ENCODE measurements at places on chromosomes 1 and 21.

GRCh38 chr1:212685429-212685828, 14.2 kb downstream of the BATF3 start:
- no peak for DNase-seq

- DNase-seq = no peak
These were observed 3.3 kb downstream of the USP24 start for GRCh38 chr1:55211863-55212262.

GRCh38 chr1:6097117-6097595, 51.5 kb downstream of the KCNAB2 start:
- DNase-seq = no peak

DNA sequence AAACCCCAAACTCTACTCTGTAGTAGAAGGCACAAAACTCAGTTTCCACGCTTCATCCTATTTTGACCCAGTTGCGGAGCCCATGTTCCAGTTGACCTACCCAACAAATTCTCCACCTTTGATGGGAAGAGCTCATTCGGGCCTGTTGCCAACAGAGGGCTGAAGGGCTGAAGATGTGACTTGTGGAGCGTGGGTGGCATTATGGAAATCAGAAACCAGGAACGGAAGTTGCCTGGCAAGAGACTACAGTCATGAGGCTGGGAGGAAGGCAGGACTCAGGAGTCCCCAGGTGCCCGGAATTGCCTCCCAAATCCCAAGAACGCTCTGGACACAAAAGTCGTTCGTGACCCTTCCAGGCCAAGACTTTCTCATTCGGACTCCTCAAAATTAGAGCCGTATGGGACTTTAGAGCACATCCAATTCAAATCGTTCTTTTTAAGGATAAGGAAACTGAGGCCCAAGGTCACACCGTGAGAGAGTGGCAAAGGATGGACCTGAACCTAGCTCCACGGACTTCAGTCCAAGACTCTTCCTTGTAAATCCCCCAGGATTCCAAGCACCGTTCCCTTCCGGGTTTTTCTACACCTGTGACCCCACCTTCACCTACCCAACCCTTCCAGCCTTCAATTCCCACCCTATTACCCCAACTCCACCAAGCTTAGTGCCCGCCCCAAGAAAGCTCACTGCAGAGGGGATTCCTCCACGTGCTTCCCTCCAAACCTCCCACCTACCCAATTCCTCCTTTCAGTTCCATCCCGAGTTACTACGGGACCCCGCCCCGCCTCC, 739 bp downstream of the SMG5 start:
- no peak for DNase-seq

GRCh38 chr1:2585318-2586092, 1.1 kb upstream of the PRXL2B start:
- DNase-seq = peak; percentile 52

DNA sequence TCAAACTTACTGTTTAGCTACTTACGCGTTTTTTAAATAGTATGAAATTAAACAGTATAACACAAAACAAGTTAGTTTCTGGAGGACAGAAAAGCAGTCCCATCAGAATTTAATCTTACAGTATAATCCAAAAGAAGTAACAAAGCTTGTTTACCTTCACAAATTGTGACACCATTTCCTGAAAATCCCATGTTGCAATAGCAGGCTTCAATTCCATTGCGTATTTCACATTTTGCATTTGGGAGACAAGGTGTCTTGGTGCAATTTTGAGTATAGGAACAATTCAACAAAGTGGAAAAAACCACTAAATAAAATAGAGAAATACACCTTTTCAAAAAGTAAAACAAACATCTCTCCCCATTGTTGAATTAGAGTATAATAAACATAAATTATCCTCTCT, 1.6 kb downstream of the ADGRL4 start:
- DNase-seq = no peak

DNA sequence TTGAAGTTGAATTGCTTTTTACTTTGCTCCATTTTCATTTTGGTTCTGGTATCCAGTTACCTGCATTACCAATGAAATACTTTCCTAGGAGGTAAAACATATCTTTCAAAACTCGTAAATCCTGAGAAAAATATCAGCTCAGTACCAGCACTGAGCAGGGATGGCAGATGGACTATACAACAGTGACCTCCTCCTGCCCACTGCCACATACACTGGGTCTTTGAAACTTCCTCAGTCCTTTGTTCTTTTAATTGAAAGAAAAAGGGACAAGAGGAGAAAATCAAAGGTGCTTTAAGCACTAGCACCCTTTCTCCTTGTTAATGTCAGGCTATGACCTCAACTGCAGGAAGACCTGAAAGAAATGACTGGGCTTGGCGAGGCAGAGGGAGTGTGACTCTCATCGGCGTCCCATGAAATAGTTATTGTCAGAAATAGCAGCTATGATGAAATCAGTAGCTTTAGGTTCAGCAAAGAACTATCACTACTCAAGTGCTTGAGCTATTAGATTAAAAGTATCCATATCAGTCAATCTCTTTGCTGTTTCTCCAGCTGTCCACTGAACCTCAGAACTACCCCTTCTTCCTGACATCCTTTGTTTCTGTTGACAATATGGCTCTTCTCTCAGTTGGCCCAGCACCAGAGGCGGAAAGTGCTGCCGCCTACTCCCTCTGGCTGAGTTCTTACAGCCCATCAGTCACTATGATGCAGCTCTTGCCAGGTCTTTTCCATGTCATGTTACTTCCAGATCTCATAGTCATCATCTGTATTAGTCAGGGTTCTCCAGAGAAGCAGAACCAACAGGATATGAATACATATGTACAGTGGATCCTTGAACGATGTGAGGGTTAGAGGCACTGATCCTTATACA, 207.0 kb upstream of the MAP1LC3C start:
- no peak for DNase-seq

DNA sequence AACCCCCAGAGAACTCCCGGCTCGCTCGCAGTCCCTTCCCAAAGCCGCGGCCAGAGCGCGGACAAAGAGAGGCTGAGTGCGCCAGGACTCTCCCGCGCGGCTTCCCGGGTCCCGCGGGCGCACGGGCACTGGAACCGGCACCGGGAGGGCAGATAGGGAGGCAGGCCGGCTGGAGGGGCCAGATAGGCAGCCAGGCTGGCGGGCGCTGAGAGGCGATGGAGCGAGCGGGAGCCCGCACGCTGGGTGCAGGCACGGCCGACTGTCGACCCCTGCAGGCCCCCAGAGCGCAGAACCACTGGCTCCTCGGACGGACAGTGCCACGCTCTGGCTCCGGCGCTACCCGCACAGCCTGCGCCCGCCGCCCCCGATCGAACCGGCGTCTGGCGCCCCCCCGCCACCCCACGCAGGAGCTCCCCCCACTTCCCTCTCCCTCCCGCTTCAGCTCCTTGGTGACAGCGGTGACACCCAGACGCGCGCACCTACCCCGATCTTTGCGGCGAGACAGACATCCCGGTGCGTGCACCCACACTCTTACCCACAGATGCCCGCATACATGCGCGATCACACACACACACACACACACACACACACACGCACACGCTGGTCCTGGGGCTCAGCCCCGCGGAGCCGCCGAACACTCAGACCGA, 534 bp downstream of the SLC6A9 start:
- peak; percentile 21 for DNase-seq

DNA sequence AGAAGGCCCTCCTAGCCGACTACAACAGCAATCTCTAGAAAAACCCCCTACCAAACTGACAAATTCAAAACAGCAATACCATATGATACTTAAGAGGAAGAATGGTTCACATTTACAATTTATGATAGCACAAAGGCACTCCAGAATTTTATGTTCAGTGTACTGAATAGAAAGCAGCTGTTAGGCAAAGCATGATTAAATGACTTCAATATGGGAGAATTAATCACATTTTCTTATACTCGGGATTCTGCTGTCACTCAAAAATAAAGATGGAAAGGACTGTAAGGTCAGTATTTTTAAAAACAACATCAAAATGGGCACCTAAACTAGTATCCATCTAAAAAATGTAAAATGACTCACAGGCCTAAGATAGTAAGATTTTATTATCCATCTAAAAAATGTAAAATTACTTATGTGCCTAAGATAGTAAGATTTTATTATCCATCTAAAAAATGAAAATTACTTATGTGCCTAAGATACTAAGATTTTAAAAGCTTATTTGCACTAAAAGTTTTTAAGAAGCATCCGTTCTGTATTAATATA, 198.5 kb downstream of the SMYD3 start:
- DNase-seq = no peak

DNA sequence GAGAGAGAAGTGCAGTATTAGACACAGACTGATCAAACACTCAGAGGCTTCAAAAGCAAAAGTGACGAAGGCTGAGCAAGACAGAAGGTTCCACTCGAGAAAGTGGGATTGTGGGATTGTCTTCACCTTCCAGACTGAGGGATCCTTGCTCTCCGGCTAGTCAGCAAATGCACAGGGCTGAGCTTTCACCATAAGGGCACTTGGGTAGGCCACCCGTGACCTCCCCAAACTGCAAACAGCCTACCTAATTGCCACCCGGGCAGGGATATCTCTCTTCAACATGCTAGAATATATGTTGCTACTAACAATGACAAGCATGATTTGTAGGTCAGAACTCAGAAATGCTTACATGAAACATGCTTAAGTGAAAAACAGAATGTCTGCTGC, 35.3 kb upstream of the RIPK4 start:
- no peak for DNase-seq

DNA sequence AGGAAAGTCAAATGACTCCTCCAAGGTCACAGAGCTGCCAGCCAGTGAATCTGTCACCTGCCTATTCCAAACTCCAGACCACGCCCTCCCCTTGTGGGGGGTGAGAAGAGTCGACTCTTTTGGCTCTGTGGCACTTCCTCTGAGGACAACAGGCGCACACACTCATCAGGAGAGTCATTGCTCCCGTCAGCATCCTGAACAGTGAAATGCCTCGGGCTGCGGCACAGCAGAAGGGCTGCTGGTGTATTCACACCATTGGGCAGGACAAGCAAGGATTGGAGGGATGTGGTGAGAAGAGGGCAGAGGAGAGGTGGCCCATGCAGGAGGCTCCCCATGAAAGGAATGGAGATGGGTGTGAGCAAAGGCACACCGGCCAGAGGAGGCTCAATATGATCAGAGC, 239.0 kb downstream of the TOMM20 start:
- no peak for DNase-seq

DNA sequence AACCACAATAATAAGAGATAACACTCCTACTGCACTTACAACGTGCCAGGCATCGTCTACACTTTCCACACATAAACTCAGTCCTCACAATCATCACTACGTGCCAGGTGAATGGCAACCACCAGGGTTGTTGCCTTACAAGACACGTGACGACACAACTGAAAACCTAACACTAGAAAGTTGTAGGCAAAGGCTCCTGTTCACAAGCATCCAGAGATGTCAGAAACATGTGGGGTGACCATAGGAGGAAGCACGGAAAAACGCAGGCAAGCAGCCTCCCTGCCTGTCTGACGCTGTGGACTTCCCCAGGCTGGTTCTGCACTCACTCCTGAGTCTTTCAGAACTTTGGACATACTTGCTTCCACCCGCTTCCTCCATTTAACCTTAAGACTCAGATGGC, 7.0 kb downstream of the CAPZB start:
- no peak for DNase-seq

DNA sequence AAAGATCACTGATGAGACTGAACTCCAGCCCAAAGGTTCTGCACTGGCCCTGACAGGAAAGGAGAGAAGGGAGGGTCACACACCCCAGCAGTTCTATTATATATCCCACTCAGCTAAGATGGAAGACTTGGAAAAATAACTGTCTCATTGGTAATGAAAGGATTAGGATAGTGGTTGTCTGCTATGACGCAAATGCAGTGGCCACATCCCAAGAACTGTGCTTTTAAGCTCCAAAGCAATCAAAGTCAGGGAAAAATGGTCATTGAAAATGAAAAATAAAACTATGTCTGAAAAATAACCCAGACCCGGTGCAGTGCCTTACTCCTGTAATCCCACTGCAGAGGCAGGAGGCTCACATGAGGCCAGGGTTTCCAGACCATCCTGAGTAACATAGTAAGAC, 31.0 kb downstream of the PSMG1 start:
- DNase-seq = no peak

- no peak for DNase-seq
These were observed 725 bp downstream of the CR1L start for GRCh38 chr1:207645635-207646081.

- DNase-seq = no peak
These were observed 61.6 kb downstream of the OPTC start for GRCh38 chr1:203555511-203556046.

DNA sequence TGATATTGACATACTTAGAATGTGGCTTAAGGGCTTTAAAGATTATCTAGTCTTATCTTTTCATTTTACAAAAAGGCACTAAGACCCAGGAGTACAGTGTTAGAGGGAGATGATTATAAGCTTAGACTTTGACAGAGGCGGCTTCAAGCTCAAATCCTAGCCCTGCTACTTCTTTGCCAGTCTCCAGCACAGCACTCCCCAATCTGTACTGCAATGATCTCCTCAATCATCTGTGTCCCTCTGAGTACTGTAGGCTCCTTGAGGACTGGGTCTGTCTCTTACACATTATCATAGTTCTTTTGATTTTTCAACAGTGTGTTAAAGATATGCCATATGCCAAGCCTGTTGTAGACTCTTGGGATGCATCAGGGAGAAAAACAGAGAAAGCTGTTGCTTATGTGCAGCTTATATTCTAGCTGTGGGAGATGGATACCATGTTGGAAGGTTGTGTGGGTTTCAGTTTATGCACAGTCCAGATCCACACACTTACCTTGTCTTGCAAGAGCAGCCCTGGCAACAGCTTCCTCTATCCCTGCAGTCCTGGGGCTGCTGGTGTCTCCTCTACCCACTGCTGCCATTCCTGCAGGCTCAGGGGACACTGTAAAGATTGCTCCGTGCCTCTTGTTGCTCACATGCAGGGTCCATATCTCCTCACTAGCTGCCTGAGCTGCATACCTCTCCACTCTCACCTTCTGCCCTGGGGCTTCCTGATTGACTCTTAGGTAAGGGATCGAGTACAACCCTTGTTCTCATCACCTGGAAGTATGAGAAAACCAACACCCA, 103.9 kb upstream of the TSPAN2 start:
- no peak for DNase-seq

DNA sequence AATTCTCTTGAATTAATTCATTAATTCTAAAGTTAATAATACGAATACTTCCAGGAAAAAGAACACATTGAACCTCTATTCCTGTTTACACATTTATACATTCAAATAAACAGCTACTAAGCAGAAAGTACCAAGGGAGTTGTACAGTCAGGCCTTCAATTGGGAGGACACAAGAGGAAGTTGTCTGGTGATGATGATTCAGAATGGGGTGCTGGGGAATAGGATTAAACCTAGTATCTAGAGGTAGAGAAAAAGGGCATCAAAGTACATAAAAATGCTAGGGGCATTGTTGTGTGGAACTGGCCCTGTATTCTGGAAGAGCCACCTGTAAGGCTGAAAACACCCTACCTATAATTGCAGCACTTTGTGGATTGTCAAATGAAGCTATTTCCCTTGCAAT, 71.7 kb upstream of the MROH9 start:
- DNase-seq = no peak

GRCh38 chr1:114927401-114927800, 72.7 kb downstream of the SYCP1 start:
- DNase-seq = no peak

- no peak for DNase-seq
These were observed 85.1 kb downstream of the ENAH start for GRCh38 chr1:225567789-225568188.

Measured in stimulated activated CD4-positive, alpha-beta T cell treated with anti-CD3 and anti-CD28 coated beads, Interleukin-15, amount 100 ng/mL, for 48 hours (primary cell).